HuH-7.5 (cell line): ENCODE measurements at places on chromosomes 7 and 10.

GRCh38 chr10:132459301-132460003 is 62.5 kb downstream of the PWWP2B start:
- peak; percentile 78 for DNase-seq

GRCh38 chr7:40782836-40783235 is 648.0 kb downstream of the SUGCT start:
- DNase-seq: no peak

GRCh38 chr10:5338010-5338409 is 26.8 kb upstream of the UCN3 start:
- DNase-seq: no peak

DNA sequence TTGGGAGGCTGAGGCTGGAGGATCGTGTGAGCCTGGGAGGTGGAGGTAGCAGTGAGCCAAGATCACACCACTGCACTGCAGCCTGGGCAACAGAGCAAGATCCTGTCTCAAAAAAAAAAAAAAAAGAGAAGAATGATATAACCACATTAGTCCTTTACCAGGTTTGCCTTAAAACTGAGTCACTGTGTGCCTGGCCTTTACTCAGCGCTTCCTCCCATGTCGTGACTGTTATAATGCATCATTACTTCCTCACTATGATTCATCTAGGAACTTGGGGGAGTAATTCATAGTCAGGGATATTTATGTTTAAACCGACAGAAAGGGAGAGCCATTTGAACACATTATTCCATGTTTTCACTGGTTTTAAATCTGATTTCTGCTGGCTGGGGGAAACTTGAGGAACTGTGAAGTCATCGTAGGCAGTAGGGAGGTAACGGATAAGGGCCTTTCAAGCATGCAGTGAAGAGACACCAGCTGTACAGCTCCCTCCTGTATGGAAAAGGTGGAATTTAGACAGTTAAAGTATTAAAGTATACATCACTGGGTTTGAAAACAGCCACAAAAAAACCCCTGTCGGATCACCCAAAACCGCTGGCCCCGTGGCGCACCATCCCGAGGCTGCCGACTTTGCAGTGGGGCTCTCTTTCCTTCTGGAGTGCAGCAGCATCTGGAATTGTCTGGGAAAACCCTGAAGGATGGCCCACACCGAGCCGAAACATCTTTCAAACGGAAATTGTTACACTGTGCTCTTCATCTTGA is 119.8 kb downstream of the NKX6-2 start:
- DNase-seq: no peak

DNA sequence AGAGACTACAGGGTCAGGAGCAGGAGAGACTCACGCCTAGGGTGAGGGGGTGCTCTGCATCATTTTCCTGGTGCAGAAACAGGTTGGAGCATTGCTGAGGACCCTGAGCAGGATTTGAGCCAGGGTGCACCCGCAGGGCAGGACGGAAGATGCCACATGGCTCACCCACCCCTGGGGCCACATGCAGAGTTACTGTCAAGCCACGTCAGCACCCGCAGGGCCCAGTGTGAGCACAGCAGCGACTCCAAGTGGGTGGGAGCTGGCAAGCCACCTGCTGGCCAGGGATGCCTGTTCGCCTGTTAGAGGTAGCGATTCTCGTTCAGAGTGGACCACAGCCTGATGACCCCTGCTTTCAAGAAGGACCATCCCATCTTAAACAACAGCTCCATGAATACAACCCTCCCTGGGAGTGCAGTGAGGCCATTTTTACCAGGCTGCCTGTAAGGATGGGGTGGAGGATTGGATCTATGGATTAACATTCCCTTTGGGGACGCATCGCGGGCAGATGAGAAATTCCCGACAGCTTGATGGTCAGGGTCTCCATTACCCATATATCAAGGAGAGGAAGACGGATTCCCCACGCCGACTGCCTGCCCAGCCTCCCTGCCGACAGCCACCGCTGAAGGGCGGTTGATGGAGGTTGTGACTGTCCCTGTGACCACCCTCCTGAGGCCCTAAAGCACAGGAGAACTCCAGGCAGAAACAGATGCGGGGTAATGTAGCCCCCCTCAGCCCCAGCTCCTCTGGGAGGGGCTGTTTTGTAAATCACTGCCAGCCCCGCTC is 101.1 kb upstream of the RET start:
- DNase-seq: peak; percentile 15

GRCh38 chr10:132057191-132057681 is 8.5 kb upstream of the JAKMIP3 start:
- DNase-seq: no peak

GRCh38 chr7:124059375-124059774 is 26.5 kb upstream of the TMEM229A start:
- DNase-seq: no peak

DNA sequence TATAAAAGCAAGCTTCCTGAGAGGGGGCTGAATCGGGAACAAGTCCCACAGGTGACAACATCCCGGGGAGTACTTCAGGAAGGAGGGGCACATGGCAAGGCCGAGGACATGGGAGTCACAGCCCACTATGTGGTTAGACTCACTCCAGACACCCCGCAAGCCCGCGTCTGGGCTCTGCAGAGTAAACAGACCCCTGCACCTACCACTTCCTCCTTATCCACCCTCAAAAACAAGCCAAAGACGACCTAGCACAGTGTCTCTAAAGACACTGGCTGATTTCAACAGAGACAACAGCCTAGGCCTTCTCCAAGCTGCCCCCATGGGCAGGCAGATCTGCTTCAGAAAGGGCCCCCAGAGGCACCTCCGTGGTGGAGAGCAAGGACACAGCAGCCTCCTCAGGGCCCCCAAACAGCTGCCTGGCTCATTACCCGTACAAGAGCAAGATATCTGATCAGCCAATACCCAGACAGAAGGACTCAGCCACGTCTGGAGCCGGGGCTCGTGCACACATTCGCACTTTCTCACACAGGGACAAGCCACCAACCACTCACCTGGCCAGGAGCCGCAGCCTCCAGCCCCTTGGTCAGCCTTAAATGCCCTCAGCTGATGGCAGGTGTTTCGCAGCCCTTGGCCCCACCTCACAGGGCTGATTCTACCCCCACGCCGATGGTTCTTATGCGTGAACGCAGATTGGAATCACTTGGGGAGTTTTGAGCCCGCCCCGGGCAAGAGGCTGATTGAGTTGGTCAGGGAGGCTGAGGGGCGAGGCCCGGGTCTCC is 10.7 kb upstream of the KPNA7 start:
- DNase-seq: no peak
